ENCODE measurements at places on chromosomes 6 and 20.

- DNase-seq = no peak
These were observed 433.2 kb downstream of the CD83 start for GRCh38 chr6:14550822-14551221.

- DNase-seq = no peak
These were observed 656.0 kb downstream of the KIF16B start for GRCh38 chr20:15917283-15917682.

- DNase-seq = no peak
These were observed 91.9 kb upstream of the CDH4 start for GRCh38 chr20:61159957-61160686.

DNA sequence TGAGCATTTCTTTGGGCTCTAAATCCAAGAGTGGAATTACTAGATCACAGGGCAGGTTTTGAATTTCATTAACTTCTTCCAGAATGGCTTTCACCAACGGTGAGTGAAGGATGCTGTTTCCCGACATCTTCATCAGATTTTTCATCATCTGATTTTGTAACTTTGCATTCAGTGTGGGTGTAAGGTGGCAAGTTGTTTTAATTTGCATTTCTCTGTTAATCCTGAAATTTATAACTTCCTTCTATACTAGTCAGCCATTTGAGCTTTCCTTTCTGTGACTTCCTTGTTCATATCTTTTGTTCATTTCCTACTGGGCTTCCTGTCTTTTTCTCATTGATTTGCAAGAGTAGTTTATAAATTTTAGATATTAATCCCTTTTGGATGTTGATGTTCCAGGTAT lies 18.7 kb upstream of the HCK start:
- no peak for DNase-seq

- DNase-seq = no peak
These were observed 21.0 kb downstream of the PHACTR3 start for GRCh38 chr20:59625214-59625922.

- no peak for DNase-seq
These were observed 232.5 kb upstream of the TAB2 start for GRCh38 chr6:149084808-149085556.

- no peak for DNase-seq
These were observed 33.8 kb upstream of the ZFAND3 start for GRCh38 chr6:37785663-37786270.

DNA sequence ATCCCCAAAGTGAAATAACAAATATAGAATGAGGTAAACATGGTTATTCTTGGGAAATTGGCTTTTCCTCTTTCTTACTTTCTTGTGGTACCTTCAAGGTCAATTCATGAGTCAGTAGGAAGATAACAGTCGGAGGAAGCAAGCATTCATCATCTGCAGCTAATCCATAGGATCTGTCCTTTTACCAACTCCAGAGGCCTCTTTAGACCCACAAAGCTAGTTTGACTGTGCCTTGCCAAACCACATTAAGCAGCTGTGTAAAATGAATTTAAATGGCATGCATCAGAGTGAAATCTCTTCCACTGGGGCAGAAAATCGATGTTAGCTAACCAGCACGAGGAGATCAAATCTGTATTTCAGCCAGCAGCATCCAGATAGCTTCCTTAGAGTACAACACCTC lies 171.3 kb downstream of the TMEM242 start:
- no peak for DNase-seq

- no peak for DNase-seq
These were observed 66.4 kb downstream of the PKHD1 start for GRCh38 chr6:52020945-52021570.

- DNase-seq = no peak
These were observed 58.2 kb downstream of the TRIM27 start for GRCh38 chr6:28865401-28866204.

- no peak for DNase-seq
These were observed 76.5 kb downstream of the NRN1 start for GRCh38 chr6:5930143-5930770.

DNA sequence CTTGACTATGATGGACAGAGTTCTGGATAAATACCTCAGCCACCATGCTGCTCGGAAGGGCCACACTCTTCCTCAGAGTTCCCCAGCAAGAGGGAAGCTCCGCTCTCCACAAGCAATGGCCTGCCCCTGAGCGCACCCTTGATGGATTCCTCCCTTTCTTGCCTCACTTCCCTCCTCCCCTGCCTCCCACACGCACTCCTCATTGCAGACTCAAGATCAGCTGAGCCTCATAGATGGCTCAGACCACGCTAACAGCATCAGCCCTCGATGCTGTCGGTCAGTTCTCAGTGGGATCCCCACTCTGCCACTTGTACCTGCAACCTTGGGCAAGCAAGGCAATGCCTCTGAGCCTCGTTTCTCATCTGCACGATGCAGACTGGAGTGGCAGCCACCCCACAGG lies 123.3 kb downstream of the BMP7 start:
- no peak for DNase-seq

GRCh38 chr6:169172946-169173345 lies 80.7 kb downstream of the THBS2 start:
- DNase-seq = no peak

- no peak for DNase-seq
These were observed 57.4 kb downstream of the FARS2 start for GRCh38 chr6:5318617-5319272.

DNA sequence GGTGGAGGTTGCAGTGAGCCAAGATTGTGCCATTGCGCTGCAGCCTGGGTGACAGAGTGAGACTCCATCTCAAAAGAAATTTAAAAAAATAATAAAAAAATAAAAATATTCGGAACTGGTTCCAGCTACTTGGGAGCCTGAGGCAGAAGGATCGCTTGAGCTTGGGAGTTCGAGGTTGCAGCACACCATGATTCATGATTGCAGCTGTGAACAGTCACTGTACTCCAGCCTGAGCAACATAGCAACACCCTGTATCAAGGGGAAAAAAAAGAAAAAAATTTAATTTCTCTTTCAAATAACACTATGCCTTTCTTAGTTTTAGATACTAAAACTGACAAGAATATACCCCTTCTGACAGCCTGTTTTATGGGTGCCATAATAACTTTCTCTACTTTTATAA lies 10.5 kb downstream of the KDM1B start:
- DNase-seq = no peak

DNA sequence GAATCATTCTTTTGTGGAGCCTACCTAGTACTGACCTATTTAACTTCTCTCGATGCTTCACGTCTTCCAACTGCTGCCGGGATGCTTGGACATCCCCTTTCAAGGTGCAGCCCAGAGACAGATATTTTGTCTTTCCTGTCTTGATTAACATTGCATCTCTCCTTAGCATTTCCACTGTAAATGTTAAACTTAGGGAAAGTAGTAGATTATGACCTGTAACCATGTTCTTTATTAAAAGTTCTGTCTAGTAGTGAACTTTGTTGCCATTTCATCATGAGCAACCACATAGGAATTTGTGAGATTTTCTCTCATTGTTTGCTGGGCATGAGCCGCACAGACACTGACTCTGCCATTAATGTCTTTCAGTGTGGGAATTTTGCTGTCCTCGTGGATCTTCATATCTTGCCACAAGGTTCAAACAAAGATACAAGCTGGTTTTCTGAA lies 117.9 kb downstream of the JAG1 start:
- no peak for DNase-seq

DNA sequence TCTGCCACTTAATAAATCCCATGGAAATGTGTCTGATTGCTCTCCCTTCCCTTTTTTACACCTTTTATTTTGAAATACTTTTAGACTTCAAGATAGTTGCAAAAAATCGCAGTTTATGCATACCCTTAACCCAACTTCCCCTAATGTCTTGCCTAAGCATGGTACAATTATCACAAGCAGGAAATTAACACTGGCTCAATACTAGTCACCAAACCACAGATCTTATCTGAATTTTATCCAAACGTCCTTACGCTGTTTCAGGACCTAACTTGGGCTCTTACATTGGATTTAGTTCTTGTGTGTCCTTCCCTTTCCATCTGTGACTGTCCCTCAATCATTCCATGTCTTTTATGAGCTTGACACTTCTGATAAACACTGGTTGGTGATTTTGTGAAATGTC lies 146.3 kb downstream of the ZNF217 start:
- no peak for DNase-seq

- no peak for DNase-seq
These were observed 1.2 kb downstream of the FOXO3 start for GRCh38 chr6:108561742-108562502.

- DNase-seq = no peak
These were observed 41.7 kb downstream of the CD2AP start for GRCh38 chr6:47519279-47519678.

DNA sequence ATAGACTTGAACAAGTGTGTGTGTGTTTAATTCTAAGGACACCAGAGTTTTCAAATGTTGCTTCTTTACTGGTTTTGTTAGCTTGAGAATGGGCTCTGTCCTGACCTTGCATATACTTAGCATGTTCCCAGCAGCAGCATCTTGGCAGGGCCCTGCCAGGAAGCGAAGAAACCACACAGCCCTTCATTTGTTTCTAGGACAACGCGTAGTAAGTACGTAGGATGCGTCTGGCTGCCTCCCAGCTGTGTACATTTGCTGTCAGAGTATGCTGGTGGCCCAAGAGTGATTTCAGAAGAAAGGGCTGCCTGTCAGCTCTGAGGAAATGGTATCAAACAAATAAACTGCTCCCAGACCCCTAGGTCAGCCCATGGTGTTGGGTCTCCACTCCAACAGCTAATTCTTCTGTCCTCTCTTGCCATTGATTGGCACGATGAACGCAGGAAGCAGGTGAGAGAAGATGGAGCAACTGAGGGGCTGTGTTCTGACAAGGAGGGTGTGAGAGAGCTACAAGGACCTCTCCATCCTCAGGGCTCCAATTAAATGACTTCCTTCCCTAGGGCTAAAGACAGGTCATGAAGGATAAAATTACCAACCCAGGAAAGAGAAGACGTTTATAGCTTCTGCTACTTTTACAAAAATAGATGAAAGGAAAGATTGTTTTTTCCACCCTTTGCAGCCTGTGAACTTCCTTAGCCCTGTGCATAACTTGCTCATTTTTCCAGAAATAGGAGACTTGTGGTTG lies 55.9 kb upstream of the HDDC2 start:
- no peak for DNase-seq

DNA sequence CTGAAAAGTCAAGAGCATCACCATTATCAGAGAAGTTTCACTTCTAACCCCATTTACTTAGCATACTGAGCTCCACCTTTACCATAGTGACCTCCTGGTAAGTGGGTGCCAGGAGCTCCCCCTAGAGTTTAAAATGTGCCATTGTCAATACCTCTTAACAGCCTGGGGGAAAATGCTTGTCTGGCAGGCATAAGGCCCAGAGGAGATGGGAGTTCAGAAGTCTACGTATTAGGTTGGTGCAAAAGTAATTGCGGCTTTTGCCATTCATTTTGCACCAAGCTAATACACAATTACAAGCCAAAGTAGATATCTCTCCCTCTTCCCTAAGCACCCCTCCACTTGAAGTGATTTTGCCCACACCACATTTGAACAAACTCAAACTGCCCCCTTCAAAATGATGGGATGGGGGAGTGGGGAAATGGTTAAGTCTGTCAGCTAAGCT lies 919.0 kb downstream of the KIF16B start:
- no peak for DNase-seq

- no peak for DNase-seq
These were observed 156.5 kb downstream of the SH3BGRL2 start for GRCh38 chr6:79787626-79788025.

DNA sequence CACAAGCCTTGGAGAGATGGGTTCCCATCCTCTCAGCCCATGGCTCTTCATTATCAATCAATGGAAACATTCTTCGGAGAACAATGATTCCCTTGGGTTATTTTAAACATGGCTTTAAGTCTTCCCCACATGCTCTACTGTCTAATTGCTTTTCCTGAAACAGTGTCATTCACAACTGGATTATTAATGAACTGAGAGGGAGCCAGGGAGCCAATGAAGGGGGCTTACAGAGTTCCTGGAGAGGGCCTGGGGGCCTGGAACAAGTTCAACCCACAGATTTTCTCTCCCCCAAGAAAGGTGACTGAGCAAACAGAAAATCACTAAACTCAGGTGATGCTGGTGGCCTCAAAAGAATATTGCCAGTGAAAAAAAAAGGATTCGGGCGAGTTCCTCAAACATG lies 1.3 kb upstream of the PPP1R16B start:
- DNase-seq = no peak

DNA sequence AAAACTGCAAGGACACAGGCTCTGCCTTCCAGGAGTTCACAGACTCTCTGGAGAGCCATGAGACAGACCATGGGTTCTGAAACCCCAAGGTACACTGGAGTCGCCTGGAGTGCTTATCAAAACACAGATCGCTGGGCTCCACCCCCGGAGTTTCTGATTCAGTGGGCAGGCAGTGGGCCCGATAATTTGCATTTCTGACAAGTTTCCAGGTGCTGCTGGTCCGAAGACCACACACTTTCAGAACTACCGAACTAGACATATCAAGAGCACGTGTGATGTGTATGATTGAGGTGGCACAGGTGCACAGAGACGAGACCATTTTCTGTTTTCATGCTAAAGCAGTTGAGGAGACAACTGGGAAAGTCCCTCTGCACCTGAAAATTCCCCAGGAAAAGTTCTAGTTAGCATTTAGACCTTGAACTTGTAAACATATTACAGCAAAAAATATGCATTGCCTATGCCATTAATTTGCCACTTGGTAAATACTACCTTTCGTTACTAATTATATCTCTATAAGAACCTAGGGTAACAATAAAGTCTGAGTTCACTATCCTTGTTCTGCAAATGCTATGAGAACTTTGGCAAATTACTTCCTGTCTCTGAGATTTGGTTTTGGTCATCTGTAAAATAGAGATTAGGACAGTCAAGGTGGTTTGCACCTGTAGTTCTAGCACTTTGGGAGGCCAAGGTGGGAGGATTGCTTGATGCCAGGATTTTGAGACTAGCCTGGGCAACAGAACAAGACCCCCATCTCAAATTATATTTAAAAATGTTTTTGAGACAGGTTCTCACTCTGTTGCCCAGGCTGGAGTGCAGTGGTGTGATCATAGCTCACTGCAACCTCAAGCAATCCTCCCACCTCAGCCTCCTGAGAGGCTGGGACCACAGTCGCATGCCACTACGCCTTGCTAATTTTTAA lies 14.3 kb upstream of the PIM1 start:
- DNase-seq = no peak

- no peak for DNase-seq
These were observed 436.1 kb downstream of the PKHD1 start for GRCh38 chr6:51651132-51651817.

GRCh38 chr6:145213614-145214013 lies 521.7 kb downstream of the EPM2A start:
- DNase-seq = no peak

- no peak for DNase-seq
These were observed 197.0 kb downstream of the DLL1 start for GRCh38 chr6:170093658-170094596.

- no peak for DNase-seq
These were observed 136.1 kb downstream of the PDSS2 start for GRCh38 chr6:107323133-107323785.

DNA sequence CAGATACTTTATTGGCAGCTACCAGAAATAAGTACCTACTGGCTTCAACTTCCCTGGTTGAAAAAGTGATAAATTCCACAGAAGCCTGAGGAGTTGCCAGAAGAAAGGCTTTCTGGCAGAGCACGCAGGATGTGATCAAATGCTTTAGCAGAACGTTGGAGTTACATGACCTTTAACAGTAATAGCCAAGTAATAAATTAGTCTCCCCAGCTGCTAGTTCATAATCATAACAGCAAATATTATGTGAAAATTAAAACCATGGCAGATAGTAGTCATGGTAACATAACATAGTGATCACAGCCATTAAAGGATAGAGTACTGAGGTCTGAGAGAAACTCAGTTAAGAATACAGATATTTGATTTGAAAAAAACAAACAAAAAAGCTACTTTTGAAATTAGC lies 567.7 kb downstream of the ADGRB3 start:
- DNase-seq = no peak
